ENCODE measurements at places on chromosomes 5 and 9.
A peak's percentile ranks its signal among the peaks of the same experiment; 100 is the strongest.

GRCh38 chr9:13532407-13532806 lies 252.9 kb upstream of the MPDZ start:
- DNase-seq, result no peak

DNA sequence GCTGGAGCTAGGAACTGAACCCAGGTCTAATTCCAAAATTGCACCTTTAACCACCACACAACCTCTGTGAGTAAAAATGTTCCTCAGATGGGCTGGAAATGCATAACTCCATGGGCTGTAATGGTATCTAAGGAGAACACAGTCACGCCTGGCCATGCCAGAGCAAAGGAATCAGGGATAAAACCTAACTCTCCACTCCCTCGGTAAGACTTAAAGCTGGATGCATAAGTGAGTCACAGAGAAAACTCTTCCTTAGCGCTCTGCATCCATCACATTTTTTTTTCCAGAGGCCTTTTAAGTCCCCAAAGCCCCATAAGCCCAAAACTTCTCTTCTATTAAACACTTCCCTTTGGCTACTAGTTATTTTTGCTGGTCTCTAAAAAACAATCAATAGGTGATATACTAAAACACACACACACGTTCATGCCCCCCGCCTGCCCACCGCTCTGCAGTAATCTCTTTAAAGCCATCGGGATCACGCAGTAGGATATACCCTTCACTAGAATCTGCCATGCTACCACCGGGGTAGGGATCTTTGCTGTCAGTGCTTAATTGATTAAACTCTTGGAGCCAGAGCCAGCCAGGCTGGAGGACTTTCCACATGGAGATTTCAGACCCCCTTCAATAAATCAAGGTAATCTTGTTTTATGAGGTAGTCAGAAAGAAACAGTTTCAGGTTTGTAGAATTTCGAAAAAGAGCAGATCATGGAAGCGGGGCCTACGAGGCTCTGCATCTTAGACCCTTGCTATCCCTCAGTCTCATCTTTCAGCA lies 212.9 kb downstream of the MAPKAP1 start:
- DNase-seq, result no peak

DNA sequence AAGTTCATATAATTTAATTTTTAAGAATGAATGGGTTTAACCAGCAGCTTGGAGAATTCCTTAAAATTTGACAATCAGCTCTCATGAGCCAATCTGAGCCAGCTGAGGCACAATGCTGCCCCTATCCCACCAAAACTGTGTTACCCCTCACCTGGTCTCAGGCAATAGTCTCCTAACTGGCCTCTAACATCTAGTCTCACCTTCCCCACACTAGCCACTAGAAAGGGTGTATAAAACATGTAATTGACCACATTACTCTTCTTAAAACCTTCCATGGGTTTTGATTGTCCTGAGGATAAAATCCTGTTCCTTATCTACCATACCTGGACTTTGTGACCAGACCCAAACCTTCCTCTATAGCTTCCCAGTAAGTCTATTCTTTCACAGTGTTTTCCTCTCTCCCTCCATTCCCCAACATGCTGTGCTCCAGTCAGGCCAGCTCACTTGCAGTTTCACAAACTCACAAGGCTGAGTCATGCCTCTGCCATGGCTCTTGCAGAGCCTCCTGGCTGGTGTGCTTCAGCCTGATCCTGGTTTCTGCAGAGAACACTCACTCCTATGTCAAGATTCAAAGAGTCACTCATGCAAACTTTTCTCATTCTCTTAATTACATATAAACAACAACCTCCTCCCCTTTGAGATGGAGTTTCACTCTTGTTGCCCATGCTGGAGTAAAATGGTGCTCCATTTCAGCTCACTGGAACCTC lies 16.0 kb upstream of the ZCCHC7 start:
- DNase-seq, result no peak

GRCh38 chr9:109381011-109381729 lies 60.3 kb upstream of the EPB41L4B start:
- DNase-seq, result no peak

GRCh38 chr5:78659114-78659513 lies 10.5 kb upstream of the LHFPL2 start:
- no peak for DNase-seq

DNA sequence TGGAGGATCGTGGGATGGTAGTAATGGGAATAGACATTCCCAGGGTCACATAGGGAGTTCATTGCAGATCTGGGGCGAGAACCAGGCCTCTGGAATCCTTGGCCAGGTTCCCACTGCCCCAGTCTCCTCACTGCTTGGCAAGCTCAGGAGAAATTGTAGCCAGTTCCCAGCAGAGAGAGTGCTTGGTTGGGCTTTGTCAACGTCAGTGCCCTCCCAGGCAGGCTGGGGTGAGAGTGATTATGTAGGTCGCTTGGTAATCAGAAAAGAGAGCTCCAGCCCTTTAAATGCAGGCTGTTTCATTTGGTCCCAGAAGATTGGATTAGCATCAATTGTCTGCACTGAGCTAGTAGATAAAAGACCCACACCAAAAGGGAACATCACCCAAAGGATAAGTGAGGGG lies 51.8 kb upstream of the GALNT10 start:
- DNase-seq, result no peak

DNA sequence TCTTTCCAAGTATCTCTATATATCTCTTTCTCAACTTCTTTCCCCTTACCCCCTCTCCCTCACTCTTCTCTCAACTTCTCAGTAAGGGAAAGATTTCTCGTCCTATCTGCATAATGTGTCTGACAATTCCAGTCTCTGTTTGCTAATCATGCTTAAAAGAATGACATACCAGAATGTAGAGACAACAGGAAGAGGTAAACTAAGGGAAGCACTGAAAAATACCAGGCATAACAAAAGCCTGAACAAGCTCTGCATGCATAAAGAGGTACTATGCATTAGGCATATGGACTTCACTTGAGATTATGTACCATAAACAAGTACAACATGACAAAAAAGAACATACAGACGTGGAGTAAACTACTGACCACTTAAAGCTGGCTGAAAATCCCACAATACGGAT lies 62.6 kb downstream of the SEMA5A start:
- no peak for DNase-seq

GRCh38 chr9:25480696-25481095 lies 197.5 kb downstream of the TUSC1 start:
- no peak for DNase-seq

GRCh38 chr5:116409591-116410296 lies 164.9 kb downstream of the SEMA6A start:
- no peak for DNase-seq

DNA sequence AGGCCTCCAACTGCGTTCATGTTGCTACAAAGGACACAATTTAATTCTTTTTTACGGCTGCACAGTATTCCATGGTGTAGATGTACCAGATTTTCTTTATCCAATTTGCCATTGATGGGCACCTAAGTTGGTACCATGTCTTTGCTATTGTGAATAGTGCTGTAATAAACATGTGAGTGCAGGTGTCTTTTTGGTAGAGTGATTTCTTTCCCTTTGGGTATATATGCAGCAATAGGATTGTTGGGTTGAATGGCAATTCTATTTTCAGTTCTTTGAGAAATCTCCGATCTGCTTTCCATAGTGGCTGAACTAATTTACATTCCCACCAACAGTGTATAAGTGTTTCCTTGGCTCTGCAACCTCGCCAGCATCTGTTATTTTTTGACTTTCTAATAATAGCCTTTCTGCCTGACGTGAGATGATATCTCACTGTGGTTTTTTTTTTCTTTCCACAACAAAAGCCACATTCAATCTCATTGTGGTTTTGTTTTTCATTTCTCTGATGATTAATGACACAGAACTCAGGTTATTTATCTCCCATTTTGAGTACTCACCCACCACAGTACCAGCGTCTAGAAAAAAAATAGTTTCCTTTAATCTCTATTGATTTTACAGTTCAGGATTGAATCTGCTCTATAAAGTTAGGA lies 21.9 kb downstream of the ARRDC3 start:
- DNase-seq, result no peak

DNA sequence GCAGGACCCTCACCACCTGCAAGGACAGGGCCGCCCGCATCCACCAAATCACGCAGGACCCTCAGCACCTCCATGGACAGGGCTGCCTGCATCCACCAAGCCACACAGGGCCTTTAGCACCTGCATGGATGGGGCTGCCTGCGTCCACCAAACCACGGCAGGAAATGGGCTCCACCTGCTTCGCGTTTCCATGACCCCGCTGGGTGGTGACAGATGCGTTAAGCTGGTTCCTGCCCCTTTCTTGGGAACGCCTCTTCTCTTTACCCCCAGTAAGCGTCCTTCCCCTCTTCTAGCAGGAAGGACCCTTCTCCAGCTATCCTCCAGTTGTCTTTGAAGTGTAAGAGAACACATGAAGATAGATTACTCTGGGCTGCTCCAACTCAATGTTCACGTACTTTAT lies 13.5 kb downstream of the FBP1 start:
- DNase-seq, result no peak

- no peak for DNase-seq
These were observed 106.6 kb upstream of the NMUR2 start for GRCh38 chr5:152511531-152512132.

GRCh38 chr9:8468045-8468637 lies 668.6 kb upstream of the DMAC1 start:
- no peak for DNase-seq

DNA sequence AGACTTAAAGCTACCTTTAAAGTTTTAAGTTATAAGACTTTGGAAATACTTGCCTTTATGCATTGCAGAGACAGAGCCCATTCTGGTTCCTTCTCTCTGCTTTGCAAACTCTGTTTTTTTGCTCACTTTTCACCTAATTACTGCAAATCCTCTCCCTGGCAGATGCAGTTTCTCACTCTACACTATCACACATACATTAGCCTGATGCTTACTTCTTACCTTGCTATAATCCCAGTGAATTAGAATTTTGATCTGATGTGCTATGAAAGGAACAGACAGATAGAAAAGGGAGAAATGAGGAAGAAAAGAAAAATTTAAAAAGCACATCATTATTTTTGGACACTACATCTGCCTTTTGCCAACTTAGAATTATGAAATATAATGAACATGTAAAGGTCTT lies 489.5 kb upstream of the EDIL3 start:
- DNase-seq, result no peak

- peak; percentile 7 for DNase-seq
These were observed 117.4 kb downstream of the RGS3 start for GRCh38 chr9:113580954-113581311.

DNA sequence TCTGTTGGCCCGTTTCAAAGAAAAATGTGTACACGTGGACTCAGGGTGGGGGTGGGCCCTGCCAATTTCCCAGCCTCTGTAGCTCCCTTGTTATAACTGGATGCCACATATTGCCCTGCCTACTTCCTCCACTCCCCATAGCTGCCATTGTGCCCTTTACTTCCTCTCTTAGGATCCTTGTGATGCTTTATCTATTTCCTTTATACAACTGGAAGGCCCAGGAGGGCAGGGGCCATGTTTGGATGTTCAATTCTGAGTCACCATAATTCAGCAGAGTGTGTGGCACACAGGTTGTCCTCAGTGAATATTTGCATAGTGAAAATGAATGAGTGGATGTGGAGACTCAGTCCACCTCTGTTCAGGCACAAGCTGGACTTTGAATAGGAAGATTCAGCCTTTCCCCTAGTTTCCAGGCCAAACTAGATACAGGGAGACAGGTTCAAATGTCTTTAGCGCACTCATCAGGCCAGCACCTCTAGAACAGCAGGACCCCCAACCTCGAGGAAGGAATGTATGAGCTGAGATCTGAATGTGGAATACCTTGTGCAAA lies 10.6 kb upstream of the FEM1C start:
- DNase-seq, result no peak

DNA sequence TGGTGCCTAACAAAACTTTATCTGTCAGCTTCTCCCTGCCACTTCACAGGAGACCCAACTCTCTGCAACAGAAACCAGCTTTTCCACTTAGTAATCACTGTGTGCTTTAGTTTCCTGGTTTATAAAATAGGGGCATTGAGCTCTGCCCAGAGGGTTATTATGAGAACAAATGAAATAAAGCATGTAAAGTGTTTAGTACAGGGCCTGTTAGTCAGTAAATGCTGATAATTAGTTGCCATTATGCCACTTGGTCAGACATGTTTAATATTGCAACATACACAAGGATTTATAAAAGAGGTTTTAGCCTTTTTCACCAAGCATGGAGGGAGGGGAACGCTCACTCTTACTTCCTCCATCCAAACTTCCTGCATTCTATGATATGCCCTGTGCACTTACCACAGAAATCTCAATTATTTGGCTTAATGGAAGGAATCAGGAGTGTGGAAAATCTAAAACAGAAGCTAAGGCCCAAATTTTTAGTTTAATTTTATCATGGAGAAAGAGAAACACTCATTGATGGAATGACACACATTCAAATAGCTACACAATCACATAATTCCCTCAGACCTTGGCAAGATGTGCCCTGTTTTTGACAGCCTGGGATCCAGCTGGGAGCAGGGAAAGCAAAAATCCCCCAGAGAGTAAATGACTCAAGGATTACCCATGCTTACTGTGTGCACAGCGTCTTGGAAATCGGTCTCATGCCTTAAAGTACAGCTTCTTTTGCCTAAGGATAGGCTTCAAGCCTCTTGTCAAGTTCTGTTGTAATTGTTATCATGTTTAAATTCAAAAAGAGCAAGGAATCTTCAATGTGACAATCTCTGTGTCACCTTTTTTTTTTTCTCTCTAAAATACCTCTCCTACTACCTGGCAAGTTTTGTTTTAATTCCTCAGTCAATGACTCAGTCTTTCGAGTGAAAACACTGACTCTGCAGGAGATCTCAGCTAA lies 34.0 kb downstream of the ZNF474 start:
- no peak for DNase-seq

DNA sequence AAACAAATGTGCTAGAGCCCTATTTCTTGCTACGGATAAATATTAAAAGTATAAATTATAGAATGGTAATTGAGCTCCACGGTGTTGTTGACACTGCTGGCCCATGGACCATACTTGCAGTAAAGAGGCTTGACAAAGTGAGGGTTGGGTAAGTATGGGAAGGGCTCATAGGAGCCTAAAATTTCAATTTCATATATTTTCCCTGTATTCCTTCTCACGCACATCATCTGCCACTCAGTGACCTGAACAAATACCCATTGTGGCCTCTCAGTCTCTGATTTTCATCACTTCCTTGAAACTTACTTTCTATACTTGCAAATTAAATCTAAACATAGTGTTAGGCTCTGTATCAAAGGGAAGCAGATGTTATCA lies 116.5 kb downstream of the PIK3R1 start:
- no peak for DNase-seq

- no peak for DNase-seq
These were observed 1071.9 kb upstream of the ARRDC3 start for GRCh38 chr5:92455011-92455410.

GRCh38 chr9:27659571-27659970 lies 86.3 kb upstream of the C9orf72 start:
- DNase-seq, result no peak

GRCh38 chr5:116502616-116503015 lies 72.0 kb downstream of the SEMA6A start:
- no peak for DNase-seq

- DNase-seq, result no peak
These were observed 77.7 kb downstream of the STK10 start for GRCh38 chr5:172110260-172110815.

- no peak for DNase-seq
These were observed 117.6 kb downstream of the PRDM6 start for GRCh38 chr5:123206618-123207017.

GRCh38 chr9:93711002-93711401 lies 134.6 kb downstream of the PHF2 start:
- DNase-seq, result no peak
